ENCODE measurements at places on chromosomes 1 and 21.

DNA sequence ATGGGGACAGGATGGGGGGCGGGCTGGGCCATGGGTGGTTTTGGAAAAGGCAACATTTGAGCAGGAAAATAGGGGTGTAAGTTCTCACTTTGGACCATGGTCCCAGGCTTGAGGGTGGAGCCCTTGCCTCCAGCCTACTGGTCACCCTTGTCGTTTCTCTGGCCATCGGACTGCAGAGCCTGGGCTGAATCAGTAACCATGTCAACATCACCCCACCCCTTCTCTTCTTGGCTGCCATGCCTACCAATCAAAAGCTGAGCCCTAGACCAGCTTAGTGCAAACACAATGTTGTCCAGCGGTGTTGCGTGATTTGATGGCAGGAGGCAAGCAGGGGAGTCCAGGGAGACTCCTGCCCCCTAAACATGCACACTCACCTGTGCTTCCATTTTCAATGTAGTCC lies 231.0 kb upstream of the KAZN start:
- no peak for DNase-seq

DNA sequence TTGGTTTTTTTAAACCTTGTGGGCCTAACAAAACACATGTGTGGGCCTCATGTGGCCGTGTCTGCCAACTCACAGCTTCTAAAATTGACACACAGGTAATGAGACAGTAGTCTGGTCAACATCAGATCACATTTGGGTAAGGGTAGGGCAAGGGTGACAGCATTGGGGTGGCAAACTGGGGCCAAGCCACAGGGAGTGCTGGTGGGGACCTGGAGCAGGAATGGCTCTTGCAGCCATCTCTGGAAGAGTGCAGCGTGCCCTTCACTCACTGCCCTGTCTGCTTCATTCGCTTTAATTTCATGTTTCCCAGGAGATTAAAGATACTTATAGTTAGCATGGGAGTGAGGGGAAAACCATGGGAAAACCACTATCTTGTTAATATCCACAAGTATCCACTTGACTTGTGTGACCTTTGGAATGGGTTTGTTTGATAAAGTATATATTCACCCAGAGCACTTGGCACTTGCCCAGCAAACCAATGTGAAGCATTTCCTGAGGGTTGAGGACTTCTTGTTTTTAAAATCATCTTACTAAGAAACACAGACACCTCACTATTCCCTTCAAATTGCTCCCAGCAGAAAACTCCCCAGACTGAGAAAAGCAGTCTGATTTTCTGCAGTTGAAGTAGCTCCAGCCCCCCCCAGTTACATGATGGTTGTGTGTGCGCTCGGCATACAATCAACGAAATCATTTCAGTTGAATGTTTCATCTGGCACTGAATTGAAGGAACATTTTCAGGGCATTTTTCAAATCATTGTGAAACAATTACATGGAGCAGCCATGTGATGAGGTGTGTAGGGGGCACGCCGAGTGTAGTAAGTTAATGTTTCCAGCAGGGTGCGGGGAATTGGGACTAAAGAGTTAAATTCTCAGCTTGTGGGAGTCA lies 175.7 kb downstream of the VPS13D start:
- DNase-seq, result no peak

- DNase-seq, result no peak
These were observed 26.7 kb upstream of the ZNHIT6 start for GRCh38 chr1:85734931-85735330.

DNA sequence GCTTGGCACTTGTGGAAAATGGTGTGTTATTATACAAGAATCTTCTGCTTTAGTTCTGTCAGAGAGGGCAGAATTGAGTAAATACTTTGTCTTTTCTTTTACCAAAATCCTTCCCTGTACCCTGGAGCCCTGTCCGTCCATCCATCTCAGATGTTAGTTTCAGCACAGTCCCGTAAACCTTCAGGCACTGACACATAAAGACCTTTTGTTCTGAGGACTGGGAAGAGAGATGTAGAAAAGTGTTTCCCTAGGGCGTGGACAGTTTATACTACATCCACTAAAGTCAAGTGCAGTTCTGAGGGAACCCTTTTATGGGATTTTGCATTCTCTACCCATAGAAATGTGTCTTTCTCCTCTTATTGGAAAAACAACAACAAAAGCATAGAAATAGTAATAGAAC lies 162.4 kb downstream of the PDE4B start:
- no peak for DNase-seq

DNA sequence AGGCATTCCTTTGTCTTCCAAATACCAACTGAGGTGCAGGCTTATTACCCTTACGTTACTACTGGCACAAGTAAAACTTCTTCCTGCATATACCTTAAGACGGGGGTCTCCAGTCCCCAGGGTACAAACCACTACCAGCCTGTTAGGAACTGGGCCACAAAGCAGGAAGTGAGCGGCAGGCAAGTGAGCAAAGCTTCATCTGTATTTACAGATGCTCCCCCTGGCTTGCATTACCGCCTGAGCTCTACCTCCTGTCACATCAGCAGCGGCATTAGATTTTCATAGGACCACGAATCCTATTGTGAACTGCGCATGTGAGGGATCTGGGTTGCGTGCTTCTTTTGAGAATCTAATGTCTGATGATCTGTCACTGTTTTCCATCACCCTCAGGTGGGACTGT lies 113.1 kb downstream of the SLC45A1 start:
- no peak for DNase-seq

- no peak for DNase-seq
These were observed 2.8 kb upstream of the ENAH start for GRCh38 chr1:225655509-225656258.

DNA sequence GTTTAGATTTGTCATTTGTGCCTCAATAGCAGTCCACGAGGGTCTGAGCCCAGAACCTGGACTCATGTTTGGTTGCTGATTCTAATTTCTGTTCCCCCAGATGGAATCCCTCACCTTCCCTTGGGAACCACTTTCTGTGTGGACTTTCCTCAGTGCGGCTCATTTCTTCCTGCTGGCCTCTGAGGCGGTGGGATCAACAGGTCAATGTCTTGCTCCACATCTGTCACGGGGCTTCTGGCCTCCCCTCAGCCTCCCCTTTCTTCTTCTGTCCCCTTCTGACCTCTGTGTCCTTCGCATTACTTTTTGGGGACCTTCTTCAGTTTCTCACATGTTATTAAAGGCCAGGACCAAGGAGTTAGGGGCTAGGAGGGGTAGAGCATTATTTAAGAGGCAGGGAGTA lies 49.2 kb upstream of the PRELP start:
- no peak for DNase-seq

Data from CD4-positive, alpha-beta T cell (primary cell).